Activated CD8-positive, alpha-beta memory T cell treated with anti-CD3 and anti-CD28 coated beads, Interleukin-2, amount 50 U/mL, for 48 hours (primary cell): ENCODE measurements at places on chromosomes 13 and 19.

DNA sequence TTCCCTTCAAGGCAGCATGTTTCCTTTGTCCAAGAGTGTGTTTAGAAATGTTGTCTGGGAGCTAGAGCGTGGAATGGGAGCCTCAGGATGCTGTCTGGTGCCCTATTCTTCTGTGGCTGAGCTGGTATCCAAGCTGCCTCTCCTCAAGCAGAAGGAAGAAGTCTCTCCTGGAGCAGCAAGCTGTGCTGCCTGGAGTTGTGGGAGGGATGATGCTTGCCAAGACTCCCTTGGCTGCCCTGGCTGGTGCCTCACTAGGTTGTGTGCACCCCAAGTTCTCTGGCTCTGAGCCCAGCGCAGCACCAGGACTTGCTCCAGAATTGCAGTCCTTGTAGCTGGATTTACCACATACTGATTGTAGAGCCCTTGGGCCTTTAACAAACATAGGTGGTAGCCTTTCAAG, 4.7 kb upstream of the CYP4F3 start:
- no peak for DNase-seq

DNA sequence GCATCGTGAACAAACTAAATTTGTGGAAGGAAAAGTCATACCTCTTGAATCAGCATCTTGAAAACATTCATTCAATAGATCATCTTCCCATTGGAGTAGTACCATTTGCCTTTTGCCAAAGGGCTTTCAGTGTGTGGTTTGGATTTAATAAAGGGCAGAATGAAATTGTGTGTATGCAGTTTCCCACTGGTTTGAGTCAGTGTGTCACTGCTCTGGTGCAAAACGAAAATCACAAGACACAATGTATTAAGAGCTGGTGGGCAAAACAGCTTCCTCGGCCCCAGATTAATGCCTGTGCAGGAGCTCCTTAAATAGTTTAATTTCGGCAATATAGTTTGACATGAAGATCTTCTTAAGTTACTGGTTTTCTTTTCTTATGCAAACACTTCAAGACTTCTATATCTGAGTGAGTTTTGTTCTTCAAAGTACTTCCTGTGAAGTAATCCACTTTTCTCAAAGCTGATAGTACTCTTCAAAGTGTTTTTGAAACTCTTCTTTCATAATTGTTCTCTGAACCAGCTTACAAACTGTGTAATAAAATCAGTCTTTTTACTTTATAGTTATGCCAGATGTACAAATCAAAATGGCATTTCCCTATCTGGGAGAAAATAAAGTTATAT, 32.1 kb downstream of the RASL11A start:
- DNase-seq = no peak

DNA sequence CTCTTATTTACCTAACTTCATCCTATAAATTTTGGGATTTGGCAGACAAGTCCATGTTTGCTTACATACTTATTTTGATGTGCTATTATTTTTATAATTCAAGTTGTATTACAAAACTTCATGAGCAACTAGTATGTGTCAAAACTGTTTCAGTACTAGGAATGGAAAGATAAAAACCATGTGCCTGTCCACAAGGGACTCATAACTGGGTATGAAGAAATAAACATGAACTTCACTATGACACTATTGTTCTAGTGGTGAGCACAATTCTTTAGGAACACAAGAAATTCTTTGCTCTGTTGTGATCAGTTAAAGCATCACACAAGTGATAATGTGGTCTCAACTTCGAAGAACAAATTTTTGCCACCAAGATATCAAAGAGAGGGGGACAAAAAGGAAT, 97.5 kb upstream of the FBXL3 start:
- DNase-seq = no peak

GRCh38 chr19:21023901-21024300, 3.4 kb downstream of the ZNF430 start:
- DNase-seq = no peak

- no peak for DNase-seq
These were observed 87.5 kb downstream of the ING1 start for GRCh38 chr13:110801044-110801443.

GRCh38 chr19:56222901-56223300, 20.8 kb downstream of the ZSCAN5C start:
- no peak for DNase-seq

GRCh38 chr19:36093146-36093662, 17.7 kb upstream of the OVOL3 start:
- DNase-seq = peak; percentile 68

- DNase-seq = no peak
These were observed 115.0 kb upstream of the SLC7A1 start for GRCh38 chr13:29710511-29710910.

DNA sequence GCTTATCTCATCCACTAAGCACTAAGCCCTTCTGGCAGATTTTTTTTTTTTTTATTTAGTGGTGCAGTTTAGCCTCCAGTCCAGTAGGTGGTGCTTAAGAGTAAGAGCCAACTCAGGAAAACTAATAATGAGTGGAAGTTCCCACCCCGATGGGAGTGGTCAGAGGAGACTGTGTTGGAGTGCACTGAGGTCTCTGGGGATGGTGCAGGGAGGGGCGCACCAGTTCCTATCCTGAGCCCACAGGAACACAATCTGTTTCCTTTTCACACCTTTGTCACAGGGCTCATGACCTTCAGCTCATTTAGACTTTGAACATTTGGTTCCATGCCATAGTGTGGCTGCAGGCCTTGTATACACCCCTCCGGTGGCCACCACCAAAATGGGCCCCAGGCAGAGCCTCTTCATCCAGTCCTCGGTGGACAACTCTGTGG, 367.4 kb downstream of the SPRY2 start:
- no peak for DNase-seq

DNA sequence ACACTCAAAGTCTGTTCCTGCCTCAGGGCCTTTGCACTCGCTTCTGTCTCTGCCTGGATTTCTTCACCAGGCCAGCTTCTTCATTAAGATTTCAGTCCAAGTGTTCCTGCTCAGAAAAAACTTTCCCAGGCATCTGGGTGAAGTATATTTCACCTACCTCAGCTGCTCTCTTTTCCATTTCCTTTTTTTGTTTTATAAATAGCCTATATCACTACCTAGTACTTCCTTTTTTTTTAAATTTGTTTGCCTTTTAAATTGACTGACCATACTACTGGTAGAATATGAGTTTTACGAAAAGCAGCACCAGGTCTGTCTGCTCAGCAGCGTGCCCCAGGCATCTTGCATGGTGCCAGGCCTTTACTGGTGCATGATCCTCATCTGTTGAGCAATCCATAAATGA, 1064.4 kb downstream of the UQCRFS1 start:
- DNase-seq = no peak

- DNase-seq = peak; percentile 88
These were observed 1.2 kb downstream of the BLVRB start for GRCh38 chr19:40464059-40465024.
